ENCODE measurements at places on chromosomes 1 and 21. TPM values are rescaled to one million over a fixed set of nuclear protein-coding genes. Genes with fewer than 3 reads are reported as not detected.

COL8A2 gene
- total RNA-seq, result 2.4 TPM

INAVA gene
- 46.8 TPM for total RNA-seq

RGS4 gene
- total RNA-seq, result 0.74 TPM

DNA sequence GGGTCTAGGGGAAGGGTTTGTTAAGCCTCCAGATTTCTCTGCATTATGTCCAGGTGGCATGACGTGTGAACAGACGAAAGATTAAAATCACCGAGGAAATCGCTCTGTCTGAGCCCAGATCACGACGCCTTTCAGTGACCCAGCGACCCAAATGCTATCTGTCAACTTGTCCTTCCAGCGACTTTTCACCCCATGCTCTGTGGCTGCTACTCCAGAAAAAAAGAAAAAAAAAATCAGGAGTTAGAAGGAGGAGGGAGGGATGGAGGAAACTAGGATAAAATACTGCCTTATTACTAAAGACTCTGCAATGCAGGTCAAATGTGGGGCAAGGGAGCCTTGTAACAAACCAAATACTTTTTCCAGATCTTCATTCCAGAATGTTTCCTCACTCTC, 352.0 kb downstream of the NUF2 start:
- H3K27me3 ChIP-seq, result no peaks in the 10 kb centered on the region
- H3K27ac ChIP-seq, result no peak overlapping the region
- no peak for DNase-seq

GRCh38 chr1:1781526-1781903, 3.2 kb upstream of the NADK start:
- H3K27ac ChIP-seq, result no peak overlapping the region
- peaks cover 45% of the 10 kb centered on the region for H3K4me1 ChIP-seq
- H3K27me3 ChIP-seq, result no peaks in the 10 kb centered on the region

- DNase-seq, result no peak
- H3K27ac ChIP-seq, result no peak overlapping the region
- no peak overlapping the region for H3K4me3 ChIP-seq
- no peaks in the 10 kb centered on the region for H3K27me3 ChIP-seq
Measured at GRCh38 chr1:238476841-238477240, 586.1 kb upstream of the ZP4 start.

Data from H1 (cell line).